ENCODE measurements at places on chromosomes 12 and 14. TPM values are rescaled to one million over a fixed set of nuclear protein-coding genes. Genes with fewer than 3 reads are reported as not detected.

Gene PROX2
- 1.7 TPM for polyA plus RNA-seq

Gene SPIC
- polyA plus RNA-seq, result not detected

Gene COX8C
- not detected for polyA plus RNA-seq

Gene GAS2L3
- polyA plus RNA-seq, result not detected

Gene PRIMA1
- polyA plus RNA-seq, result not detected

Gene TAMALIN
- polyA plus RNA-seq, result 1.2 TPM

Gene OTUB2
- polyA plus RNA-seq, result not detected

Gene SERPINA1
- 1.7 TPM for polyA plus RNA-seq

Gene EML5
- not detected for polyA plus RNA-seq

Gene KRT80
- polyA plus RNA-seq, result not detected

Gene CLEC4E
- polyA plus RNA-seq, result not detected

Gene REP15
- polyA plus RNA-seq, result not detected

Gene LMNTD1
- not detected for polyA plus RNA-seq

Gene C3AR1
- polyA plus RNA-seq, result 10.8 TPM

Gene RHEBL1
- polyA plus RNA-seq, result 22.5 TPM

Gene FAM222A
- 0.20 TPM for polyA plus RNA-seq

Data from immature natural killer cell (primary cell).